NCI-H1417 treated with DMSO at 0.1 percent for 48 hours (cell line): ENCODE measurements at places on chromosomes 11 and 22.

DNA sequence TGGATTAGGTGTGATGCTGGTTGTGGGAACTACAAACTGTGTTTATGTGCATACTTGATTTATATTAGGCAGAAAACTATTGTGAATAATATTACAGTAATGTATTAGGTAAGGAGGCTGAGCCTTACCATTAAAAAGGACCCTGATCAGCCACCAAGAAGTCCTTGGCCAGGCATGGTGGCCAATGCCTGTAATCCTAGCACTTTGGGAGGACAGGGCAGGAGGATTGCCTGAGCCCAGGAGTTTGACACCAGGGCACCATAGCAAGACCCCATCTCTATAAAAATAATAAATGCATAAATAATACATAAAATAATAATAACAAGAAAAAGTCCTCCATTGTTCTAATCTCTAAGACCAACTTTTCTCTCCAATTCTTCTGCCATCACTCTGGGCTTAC lies 3.2 kb upstream of the ZBED5 start:
- no peak for DNase-seq

- DNase-seq: no peak
These were observed 103.6 kb upstream of the GALNT18 start for GRCh38 chr11:11725438-11725837.

DNA sequence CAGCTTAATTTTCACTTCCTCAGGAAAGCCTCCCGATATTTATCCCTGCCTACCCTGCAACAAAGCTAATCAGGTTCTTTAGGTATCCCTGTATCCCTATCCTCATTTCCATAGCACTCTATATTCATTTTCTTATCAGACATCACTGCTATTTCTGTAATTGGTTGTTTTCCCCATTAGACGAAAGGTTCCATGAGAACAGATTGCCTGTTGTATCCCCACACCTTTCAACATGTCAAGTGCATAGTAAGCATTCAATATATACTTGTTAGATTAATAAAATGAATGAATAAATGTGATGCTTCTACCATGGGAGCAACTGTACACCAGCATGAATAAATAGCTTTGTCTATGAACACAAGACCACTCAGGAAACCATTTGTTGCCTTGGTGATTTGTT lies 499.8 kb downstream of the DLG2 start:
- DNase-seq: no peak

- DNase-seq: no peak
These were observed 14.3 kb downstream of the BLID start for GRCh38 chr11:122101625-122102291.

DNA sequence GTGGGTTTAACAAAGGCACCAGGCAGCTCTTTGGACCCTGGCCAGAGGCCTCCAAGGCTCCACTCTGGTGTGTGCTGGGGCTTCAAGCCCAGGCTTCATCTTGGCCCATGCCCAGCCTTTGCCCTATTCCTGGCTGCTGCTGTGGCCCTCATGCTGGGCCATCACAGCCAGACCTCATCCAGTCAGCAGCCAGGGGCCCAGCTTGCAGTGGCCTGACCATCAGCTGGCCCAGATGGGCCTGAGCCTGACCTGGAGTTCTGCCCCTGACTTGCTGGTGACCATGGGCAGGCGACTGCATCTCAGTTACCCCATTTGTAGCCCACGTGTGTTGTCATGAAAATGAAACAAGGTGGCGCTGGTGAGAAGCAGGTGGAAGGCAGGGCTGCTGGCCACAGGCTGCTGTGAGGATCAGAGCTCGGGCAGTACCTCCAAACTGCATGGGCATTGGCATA lies 76.1 kb downstream of the MED15 start:
- no peak for DNase-seq

DNA sequence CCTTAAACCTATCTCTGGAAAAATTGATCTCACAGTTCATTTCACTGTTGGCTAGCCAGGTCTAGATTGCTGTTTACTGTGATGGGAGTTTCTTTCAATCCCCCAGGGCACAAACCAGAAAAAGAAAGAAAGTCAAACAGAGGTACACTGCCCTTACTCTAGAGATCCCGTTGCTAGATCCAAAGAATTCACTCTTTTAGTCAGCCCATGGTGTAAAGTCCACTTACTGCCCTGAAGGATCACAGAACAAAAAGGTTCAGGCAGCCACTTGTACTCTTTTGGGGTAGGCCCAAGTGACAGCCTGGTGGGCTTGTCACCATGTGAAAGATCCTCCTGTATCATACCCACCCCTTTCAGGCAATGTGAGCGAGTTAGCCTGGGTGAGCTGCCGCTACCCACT lies 162.6 kb upstream of the CCDC179 start:
- DNase-seq: no peak

DNA sequence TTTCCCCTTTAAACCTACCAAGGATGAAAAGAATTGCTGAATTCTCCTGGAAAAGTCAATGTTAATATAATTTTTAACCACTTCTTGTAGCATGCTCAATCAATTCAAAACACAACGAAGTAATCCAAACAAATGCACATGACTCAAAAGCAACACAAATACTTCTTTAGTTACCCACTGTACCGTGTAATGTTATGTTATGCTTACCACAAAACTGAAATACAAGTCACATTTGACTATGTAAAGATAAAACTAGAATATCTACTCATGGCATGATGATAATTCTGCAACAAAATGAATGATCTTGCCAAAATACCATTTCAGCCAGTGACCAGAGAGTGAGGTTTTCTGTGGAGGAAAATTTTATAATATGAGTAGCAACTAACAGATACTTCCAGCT lies 587.0 kb downstream of the DLG2 start:
- DNase-seq: no peak

- DNase-seq: no peak
These were observed 25.8 kb downstream of the ZC3H7B start for GRCh38 chr22:41327124-41327523.

GRCh38 chr11:96207459-96208449 lies 135.2 kb downstream of the MAML2 start:
- DNase-seq: no peak

DNA sequence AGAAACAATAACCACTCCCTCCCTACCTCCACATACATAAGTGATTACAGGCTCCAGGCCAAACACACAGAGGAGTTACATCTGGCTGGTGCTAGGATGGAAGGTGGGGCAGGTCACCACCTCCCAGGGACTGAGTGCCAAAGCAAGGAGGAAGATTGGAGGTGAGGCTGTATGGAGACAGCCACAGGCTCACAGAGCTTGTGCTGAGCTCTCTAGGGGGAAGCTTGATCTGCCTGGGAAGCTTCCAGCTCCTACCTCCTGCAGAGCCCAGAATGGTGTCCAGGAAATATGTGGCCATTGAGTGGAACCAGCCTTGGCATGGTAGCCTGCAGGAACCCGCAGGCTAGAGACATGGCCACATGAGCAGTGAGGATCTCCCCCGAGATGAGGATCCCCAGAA lies 3.6 kb upstream of the MED15 start:
- DNase-seq: no peak

DNA sequence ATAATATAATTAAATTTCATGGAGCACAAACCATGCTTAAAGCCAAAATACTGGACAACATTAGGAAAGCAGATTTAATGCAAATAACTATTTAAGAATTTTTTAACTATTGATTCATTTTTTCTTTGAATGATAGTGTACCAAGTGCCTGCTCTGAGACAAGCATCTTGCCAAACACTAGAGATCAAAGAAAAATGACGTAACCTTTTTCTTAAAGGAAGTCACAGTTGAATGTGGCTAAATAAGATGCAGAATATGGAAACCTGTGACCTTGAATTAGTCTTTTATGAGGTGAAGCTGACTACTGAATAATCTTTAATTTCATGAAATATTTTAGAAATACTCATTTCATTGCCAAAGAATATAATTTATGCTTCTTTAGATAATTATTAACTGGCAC lies 104.0 kb downstream of the MSANTD4 start:
- no peak for DNase-seq

DNA sequence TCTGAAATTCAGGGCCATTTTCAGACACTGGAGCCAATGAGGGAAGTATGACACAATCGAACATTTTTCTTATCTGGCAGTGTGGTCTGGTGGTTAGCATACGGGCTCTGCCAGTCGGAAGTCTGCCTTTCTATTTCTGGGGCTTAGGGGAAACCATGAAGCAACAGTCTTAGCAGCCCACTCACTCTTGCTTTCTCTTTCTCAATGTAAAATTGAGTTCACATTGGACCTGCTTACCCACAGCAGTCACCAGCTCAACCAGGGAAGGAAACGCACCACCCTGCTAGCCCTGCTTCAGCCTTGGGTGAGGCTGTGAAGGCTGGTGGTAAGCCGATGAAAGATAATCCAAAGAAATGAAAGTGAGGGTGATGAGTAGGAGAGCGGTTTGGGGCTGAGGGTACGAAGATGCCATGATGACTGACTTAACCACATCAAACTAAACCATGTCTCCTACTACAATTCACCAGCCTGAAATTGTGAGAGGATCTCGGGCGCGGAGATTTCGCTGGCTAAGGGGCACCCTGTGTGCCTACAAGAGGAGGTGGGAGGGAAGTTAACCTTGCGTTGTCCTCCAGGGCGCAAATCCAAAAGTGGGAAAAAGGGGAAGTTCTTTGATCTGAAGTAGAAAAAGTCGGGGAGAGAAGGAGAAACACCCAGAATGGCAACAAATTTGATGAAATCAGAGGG lies 2.0 kb upstream of the LMO2 start:
- DNase-seq: no peak

GRCh38 chr11:104078995-104079394 lies 42.6 kb downstream of the DDI1 start:
- DNase-seq: no peak

DNA sequence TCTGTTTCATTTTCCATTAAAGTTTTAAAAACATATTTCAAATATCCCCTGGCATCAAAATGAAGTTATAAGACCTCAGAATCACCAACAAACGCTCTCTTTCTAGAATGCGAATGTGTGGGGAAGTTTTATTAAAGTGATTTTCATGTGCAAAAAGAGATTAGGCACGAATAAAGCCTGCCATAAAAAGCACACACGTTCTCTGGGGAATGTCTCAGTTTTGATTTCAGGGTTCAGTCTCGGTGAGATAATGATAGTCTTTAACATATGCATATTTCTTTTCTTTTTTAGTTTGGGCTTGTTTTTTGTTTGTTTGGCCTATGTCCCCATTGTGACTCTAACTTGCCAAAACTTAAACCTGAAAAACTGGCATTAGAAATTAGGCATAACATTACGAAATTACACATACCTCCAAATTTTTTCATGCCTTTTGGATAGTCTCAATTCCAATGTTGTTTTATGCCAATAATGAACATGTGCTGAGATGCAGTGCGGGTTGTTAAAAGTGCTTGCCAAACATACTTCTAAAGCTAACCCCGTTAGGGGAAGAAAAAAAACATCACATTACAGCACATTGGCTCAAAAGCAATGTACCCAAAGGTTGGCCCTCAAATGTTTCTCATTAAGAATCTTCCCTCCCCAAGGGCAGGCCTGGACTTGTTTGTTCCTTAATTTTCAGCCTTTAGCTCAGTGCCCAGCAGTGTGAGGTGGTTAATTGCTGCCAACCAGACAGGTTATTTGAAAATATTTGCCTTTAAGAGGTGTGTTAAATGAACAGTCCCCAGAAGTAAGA lies 33.2 kb upstream of the FBLN1 start:
- no peak for DNase-seq

GRCh38 chr11:70472240-70472639 lies 73.9 kb downstream of the CTTN start:
- DNase-seq: no peak

- DNase-seq: no peak
These were observed 137.5 kb downstream of the FAM76B start for GRCh38 chr11:95652002-95652472.

GRCh38 chr11:11313426-11313825 lies 39.6 kb downstream of the CSNK2A3 start:
- DNase-seq: no peak
